ENCODE measurements at places on chromosomes 13 and 19. TPM values are rescaled to one million over a fixed set of nuclear protein-coding genes. Genes with fewer than 3 reads are reported as not detected.

DNA sequence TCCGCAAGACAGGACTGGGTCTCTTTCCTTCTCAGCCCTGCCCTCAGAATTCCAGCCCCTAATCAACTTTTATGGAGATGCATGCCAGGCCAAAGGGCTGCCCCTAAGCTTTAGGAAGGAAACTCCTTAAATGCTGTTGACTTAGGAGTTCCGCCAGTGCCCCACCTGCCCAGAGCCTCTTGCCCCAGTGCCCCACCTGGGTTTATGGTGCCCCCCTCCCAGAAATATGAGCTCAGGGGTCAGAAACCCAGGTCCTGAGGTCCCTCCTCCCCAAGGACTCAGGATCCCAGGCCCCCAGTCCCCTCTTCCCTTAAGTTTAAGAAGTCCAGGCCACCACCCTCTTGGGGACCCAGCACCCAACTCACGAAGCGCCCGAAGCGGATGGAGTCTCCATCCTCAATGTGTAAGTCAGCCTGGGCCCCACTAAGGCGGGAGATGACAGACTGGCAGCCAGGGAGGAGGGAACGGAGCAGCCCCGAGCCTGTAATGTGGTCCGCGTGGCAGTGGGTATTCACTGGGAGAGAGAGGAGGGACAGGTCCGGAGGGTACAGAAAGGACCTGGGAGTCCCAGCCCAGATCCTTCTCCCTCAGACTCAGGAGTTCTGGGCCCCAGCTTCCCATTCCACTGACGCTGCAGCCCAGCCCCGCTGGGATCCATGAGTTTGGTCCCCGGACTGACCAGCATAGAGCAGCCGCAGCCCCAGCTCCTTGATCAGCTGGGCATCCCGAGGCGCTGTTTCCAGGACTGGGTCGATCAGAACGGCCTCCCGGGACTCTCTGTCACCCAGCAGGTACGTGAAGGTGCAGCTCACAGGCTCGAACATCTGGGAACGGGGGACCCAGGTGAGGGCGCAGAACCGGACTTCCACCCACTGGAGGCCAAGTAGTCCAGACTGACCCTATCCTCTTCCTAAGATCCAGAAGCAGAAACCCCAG, 897 bp downstream of the ETHE1 start:
- no peak for DNase-seq
- H3K27me3 ChIP-seq: no peaks in the 10 kb centered on the region
- H3K4me3 ChIP-seq: peak overlapping the region; percentile 61
- H3K36me3 ChIP-seq: no peaks in the 10 kb centered on the region
- H3K4me1 ChIP-seq: peaks cover 23% of the 10 kb centered on the region
- H3K27ac ChIP-seq: no peak overlapping the region

- no peak for DNase-seq
- H3K4me1 ChIP-seq: no peaks in the 10 kb centered on the region
- H3K4me3 ChIP-seq: no peak overlapping the region
- no peaks in the 10 kb centered on the region for H3K36me3 ChIP-seq
Measured at GRCh38 chr19:50861496-50862286, 7.0 kb downstream of the KLK3 start.

DNA sequence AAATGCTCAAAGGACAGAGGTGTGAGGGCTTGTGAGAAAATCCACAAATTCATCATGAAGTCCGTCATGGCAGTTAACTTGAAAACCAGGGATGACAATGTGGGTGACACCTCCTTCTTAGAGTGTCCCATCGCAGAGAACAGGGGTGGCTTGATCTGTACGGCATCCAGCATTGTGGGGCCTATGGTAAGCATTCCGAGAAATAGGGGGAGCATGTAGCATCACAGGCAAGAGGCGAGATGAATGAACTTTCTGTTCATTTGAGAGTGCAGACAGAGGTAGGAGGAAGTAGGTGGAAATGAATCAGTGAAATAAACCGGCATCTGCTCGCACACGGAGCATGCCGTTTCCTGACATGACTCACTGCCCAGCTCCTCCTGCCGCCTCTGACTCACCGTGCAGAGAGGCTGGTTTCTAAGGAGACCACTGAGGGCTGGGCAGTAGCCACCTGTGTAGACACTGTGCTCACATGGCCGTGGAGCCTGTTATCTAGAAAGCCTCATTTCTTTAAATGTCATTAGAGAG, 339.0 kb downstream of the RFC3 start:
- no peaks in the 10 kb centered on the region for H3K36me3 ChIP-seq
- H3K27me3 ChIP-seq: no peaks in the 10 kb centered on the region
- DNase-seq: peak; percentile 82
- H3K27ac ChIP-seq: peak overlapping the region; percentile 93
- H3K4me3 ChIP-seq: peak overlapping the region; percentile 19

DNA sequence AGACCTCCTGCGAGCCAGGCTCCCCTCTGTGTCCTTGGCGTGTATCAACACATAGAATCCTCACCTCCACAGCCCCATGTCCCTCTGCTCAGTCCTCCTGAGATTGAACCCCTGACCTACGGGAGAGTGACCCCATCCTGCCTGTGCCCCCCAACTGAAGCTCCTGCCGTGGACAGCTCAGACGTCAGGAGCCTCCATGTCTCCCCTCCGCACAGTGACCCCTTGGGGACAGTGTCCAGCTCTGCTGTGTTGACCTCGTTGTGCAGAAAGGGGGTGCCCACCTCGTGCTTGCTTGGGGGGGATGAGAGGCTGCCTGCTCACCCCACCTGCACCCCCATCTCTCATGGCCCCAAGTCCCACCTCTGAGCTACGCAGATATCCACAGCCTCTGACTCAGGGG, 490 bp upstream of the SIGLEC9 start:
- no peak overlapping the region for H3K4me3 ChIP-seq
- H3K27me3 ChIP-seq: no peaks in the 10 kb centered on the region
- no peak for DNase-seq
- peaks cover 17% of the 10 kb centered on the region for H3K4me1 ChIP-seq

DNA sequence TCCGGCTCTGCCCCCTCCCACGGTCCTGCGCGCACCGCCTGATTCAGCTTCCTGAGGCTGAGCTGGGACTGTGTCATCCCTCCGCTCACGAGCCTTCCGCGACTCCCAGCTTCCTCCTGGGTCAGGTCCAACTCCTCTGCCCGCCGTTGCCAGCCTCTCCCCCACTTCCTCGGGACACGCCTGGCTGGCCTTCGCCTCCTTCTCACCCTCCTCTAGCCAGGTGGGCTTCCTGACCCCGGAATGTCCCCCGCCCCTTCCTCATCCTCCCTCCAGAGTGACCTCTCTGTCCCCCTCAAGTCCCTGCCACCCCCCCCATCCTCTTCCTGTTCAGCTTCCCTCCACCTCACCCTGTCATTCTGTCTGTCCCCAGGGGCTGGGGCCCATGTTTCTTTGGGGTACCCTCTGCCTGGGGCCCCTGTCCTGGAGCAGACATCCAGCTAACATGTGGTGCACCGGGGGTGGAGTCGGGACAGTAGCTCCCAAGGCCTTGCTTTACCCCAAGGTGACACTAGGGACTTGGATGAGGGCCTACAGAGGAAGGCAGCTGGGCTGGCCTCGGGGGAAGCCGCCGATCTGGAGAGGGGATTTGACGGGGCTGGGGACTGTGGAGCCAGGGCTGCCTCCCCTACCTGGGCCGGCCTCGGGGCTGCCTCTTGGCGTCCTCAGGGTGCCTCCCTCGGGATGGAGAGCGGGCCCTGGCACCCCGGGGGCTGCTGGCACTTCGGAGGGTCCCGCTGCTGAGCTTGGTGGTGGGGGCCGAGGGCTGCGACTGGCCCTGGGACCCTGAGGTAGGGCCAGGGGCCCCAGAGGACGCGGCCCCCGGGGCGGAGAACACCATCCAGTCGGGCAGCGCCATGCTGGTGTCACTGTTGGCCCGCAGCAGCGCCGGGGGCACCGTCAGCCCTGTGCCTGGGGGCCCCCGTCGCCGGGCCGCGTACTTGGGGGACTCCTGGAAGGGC, 16.5 kb downstream of the SHANK1 start:
- no peak for DNase-seq
- H3K4me3 ChIP-seq: no peak overlapping the region
- no peaks in the 10 kb centered on the region for H3K36me3 ChIP-seq
- peaks cover 15% of the 10 kb centered on the region for H3K27me3 ChIP-seq

GRCh38 chr13:43041369-43041921, 18.1 kb downstream of the DNAJC15 start:
- H3K4me1 ChIP-seq: peaks cover 19% of the 10 kb centered on the region
- no peak overlapping the region for H3K4me3 ChIP-seq

- no peak overlapping the region for H3K4me3 ChIP-seq
- no peaks in the 10 kb centered on the region for H3K27me3 ChIP-seq
- no peak for DNase-seq
- peaks cover 7% of the 10 kb centered on the region for H3K36me3 ChIP-seq
Measured at GRCh38 chr13:114089751-114090400, 42.5 kb downstream of the RASA3 start.

- DNase-seq: no peak
- no peak overlapping the region for H3K27ac ChIP-seq
- H3K36me3 ChIP-seq: no peaks in the 10 kb centered on the region
- no peaks in the 10 kb centered on the region for H3K27me3 ChIP-seq
- H3K4me3 ChIP-seq: no peak overlapping the region
Measured at GRCh38 chr13:53151336-53152056, 122.9 kb downstream of the OLFM4 start.

DNA sequence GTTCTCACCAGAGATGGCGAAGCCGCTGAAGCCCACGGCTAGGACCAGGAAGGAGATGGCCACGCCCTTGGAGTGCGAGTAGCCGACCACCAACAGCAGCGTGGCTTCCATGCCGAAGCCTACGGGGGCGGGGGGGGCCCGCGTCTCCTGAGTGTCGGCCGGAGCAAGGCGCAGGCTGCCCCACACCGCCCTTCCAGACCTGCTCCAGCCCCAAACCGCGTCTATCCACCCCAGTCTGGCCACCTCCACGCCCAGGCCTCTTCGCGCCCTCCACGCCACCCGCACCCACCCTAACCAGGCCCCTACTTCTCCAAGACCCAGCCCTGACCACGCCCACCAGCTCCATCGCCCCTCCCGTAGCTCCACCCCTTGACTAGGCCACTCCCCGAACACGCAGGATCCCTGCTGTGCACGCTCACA, 6.2 kb downstream of the GFY start:
- no peak overlapping the region for H3K27ac ChIP-seq
- H3K36me3 ChIP-seq: no peaks in the 10 kb centered on the region
- no peaks in the 10 kb centered on the region for H3K4me1 ChIP-seq
- H3K4me3 ChIP-seq: no peak overlapping the region

GRCh38 chr13:37884674-37885073, 15.1 kb upstream of the TRPC4 start:
- H3K27ac ChIP-seq: no peak overlapping the region
- 0 out of 2 replicates have a peak, but pooled peaks cover 3% of the 10 kb centered on the region for H3K27me3 ChIP-seq
- peaks cover 7% of the 10 kb centered on the region for H3K4me1 ChIP-seq
- H3K36me3 ChIP-seq: no peaks in the 10 kb centered on the region
- no peak overlapping the region for H3K4me3 ChIP-seq

The TNFAIP8L1 gene
- 5.0 TPM for total RNA-seq

The OR7C1 gene
- not detected for total RNA-seq
